Activated effector memory CD4-positive, alpha-beta T cell treated with Interleukin-2 at 50 U/mL for 16 hours (primary cell): ENCODE measurements at places on chromosomes 4 and X.

- DNase-seq, result no peak
These were observed 31.2 kb upstream of the VCX3B start for GRCh38 chrX:8433109-8434062.

DNA sequence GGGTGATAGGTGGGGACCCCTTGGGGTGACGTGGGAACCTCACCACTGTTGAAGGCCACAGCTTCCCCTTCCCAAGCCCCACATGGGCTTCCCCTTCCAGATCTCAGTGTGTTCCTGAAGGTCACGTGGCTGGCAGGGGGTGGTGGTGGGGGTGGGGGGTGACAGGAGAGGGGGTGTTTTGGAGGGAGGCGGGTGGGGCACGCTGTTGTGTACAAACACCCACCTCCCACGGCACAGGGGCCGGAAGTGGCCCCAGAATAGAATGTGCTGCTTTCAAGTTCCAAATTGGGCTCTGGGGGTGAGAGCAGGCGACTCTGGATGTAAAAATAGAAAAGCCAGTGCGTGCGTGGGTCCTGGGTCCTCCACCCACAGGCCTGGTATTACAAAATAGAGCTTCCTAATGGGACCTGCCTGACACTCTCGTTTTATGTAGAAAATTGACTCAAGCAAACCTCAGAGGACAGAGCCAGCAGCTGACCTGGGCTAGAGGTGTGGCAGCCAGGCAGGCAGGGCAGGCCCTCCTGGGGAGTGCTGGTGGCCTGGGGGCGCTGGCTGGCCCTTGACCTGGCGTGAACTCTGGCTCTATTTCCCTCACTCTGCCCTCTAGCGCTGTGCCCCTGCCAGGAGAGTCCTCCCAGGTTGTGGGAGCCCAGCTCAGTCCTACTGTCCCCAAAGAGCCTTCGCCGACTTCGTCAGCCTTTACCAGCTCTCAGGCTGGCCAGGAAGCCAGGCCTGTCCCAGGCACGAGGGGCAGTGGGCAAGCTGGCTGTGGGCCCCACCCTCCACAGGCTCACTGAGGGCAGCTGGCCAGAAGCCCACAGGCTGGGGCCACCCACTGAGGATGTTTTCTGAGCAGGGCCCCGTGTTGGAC is 5.4 kb upstream of the SH3BP2 start:
- DNase-seq, result no peak

DNA sequence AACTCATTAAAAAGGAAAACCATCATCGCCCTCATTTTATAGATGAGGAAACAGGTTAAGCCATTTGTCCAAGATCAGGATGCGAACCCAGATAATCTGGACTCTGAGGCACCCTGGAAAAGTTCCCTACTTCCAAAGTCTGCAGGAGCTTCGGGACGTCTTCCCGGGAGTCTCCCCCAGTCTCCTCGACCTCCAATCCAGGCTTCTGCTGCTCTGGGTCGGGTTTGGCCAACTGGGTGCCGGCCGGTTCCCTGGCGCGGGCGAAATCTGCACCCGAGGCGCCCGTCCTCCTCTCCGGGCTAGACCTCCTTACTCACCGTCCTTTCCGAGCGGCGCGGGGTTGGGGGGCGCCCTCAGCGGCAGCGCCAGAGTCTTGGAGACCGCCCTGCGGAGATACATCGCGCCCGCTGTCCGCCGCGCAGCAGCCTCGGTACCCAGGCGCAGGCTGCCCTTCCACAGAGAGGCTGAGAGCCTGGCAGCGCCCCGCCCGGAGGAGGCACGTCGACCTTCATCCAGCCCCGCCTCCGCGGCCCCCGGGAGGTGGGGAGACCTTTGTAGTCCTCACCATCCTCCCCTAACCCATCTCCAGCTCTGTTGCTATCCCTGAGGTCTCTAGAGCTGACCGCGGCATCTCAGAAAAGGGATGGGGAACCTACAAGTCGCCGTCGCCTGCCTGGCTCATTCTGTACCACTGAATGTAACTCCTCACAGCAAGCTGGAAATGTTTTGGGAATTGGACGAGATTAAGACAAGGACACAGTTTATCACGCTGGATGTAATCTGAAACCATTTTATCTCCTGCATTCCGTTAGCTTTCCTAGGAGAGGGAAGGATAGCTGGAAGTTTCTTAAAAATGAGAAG is at the start of gene MGARP:
TSS of gene MGARP (minus strand) at position 466 of the 861 bp plus-strand sequence. CDS start at position 399, 67 bp downstream.
- no peak for DNase-seq

- no peak for DNase-seq
These were observed 180.7 kb upstream of the PGRMC2 start for GRCh38 chr4:128468123-128468989.

GRCh38 chr4:110480746-110481271 is 4.9 kb downstream of the ENPEP start:
- no peak for DNase-seq

DNA sequence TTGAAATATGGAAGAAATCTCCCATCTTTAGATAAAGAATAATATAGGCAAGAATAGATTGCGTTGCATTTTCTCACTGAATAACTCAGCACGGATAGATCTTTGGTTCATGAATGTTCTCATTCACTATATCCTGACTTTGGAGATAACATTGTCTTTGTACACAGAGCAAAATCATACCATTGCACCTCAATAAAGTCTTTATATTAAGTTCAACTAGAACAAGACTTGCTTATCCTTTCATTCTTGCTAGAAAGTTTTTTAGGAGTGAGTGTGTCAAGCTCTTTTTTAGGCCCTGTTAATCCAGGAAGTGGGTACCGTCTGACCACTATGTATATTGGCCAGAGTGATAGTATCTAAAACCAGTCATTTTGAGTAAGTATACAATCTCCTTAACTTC is 658.7 kb downstream of the FSTL5 start:
- DNase-seq, result no peak

DNA sequence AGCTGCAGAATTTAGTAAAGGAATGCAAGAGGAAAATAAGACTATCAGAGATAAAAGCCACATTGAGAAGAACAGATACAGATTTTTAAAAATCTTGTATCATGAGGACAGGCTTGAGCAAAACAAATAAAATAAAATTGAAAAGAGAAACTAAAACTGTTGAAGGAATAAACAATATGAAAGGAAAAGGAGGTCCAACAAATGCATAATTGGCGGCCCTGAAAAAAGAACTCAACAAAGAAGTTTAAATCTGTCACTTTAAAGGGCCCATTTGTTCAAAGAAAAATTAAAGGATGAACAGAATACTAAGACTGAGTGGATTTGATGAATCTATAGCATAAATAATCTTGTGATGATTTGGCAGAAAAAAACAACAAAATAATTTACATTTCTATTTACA is 36.5 kb downstream of the TMPRSS11B start:
- DNase-seq, result no peak

DNA sequence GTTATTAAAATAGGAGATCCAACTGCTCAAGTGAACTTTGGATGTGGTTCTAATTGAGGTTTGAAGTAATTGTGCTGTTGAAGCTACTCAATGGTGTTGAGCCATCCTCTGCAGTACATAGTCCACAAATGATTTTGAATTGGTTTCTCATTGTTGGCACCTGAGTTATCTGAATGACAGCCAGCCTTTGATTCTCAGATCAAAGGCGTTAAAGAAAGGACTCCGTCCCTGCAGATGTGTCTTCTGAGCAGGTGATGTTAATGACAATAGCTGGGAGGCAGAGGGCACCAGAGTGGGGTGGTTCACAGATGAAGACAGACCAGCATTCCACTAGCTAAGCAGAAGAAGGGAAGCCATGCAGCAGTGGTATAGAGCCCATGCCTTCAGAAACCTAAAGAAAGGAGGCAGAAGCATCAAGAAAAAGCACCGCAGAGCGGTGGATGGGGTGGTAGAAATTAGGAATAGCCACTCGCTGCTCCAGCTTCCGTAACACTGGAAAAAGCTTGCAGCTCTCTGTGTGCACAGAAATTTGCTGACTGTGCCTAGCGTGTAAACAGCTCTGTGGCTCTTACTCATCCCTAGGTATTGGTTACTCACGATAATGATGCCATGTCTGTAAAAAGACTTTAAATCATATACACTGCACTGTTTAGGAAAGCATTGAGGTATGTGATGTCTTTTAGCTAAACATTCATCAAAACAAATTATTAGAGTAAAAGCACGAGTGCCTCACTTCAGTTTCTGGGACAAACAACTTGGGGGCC is 79.2 kb upstream of the CLCN4 start:
- DNase-seq, result peak; percentile 7
